ENCODE measurements at places on chromosomes 3 and 15.

DNA sequence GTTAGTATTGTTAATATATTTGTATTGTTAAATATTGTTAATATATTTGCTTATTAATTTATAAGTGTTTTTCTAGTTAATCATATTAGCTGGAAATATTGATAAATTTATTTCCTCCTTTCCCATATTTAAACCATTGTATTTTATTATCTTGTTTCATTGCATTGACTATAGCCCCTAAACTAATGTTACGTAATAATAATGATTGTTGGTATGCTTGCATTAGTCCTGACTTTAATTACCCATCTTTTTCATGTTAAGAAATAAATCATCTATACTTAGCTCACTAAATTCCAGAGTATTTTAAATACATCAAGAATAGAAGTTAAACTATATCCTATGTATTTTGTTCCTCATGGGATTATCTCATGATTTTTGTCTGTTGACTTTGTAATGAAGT, 368.2 kb downstream of the LSAMP start:
- no peak for DNase-seq

- no peak for DNase-seq
Observed at GRCh38 chr3:1135194-1135593, 42.4 kb downstream of the CNTN6 start.

DNA sequence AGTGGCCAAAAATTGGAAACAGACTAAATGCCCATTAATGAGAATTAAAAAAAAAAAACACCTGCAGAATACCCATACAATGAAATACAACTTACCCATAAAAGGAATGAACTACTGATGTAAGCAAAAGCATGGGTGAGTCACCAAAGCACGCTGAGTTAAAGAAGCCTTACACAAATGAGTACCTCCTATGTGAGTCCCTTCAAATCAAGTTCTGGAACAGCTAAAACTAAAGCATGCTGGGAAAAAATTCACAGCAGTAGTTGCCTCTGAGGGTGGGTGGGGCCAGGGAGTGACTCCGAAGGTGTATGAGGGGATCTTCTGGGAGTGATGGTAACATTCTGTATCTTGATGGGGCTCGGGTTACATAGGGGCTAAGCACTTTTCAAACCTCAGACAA, 11.4 kb downstream of the MYO5C start:
- DNase-seq, result no peak

- no peak for DNase-seq
Observed at GRCh38 chr15:68557469-68558317, 21.1 kb upstream of the CORO2B start.

DNA sequence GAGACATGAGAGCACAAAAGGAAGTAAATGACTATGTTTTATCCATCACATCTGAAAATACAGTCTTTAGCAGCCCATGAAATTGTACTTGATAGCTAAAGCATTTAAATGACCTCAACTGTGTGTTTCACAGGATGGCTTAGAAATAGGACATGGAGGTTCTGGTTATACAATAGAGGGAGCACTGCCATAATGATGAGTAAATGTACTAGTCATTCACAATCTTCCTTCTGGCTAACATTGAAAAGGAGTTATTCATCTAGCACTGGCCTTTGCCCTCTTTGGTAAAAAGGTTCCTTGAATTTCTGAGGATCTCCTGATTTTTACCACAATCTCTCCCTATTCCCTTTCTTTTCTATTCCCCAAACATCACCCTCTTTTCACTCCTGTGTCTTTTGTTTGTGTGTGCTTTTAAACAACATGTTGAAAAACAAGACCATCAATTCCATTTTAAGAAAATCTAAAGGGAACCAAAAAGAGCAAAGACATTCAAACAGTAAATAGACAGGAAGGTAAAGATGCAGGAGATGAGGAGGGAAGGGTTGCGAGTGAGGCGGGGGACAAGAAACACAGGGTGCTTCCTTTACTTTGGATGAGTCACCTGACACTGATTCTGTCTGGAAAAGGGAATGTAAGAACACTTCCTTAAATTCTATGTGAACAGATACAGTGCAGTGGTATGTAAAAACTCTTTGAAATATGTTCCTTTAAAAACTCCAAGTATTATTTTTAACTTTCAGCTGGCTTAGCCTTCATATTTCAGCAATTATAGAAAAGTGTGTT, 619.0 kb downstream of the MECOM start:
- DNase-seq, result no peak

GRCh38 chr3:127744875-127745274, 72.1 kb downstream of the ABTB1 start:
- DNase-seq, result no peak

DNA sequence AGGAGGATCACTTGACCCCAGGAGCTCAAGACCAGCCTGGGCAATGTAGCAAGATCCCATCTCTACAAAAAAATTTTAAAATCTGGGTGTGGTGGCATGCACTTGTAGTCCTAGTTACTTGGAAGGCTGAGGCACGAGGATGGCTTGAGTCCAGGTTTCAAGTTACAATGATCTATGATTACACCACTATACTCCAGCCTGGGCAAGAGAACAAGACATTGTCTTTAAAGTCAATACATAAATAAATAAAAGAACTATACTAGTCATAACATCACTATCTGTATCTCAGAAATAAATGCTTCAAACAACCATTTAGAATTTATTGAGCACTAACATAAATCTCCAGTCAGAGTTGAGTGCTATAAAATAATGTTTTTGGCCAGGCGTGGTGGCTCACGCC, 8.5 kb upstream of the PHLDB2 start:
- DNase-seq, result no peak

- DNase-seq, result no peak
Observed at GRCh38 chr3:16482194-16482769, 31.2 kb downstream of the RFTN1 start.

DNA sequence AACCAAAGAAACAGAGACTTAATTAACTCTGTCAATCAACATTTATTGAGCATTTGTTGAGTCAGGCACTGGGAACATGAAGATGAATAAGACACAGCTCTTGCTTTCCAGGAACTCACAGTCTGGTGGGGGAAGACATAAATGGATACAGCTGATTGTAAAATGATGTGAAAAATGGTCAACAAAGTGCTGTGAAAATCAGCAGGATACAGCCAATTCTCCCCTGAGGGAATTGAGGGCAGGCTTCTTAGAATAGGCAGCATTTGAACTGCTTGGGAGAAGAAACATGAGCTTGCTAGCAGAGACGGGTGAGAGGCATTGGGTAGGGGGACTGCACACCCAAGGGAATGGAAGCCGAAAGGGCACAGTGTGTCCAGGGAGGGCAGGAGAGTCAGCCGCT, 41.1 kb downstream of the MFSD1 start:
- DNase-seq, result no peak

GRCh38 chr15:76994001-76994400, 925 bp upstream of the PSTPIP1 start:
- DNase-seq, result no peak

DNA sequence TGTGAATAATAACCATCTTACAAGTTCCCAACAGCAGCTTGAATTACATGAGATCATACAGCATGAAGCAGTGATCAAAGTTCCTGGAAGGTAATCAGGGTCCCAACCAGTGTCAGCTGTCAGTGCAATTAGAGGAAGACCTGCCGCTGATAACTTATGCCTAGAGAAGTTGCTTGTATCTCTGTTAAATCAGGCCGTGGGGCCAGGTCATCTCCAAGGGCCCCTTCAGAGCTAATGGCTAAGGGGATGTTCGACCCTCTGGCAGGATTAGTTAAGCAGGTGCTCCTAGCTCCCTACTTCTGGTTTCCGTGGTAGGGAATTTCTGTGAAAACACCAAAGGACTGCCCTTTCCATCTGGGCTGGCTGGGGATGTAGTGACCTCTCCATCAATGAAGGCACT, 251.0 kb downstream of the FAM43A start:
- no peak for DNase-seq

All from stimulated activated CD4-positive, alpha-beta T cell treated with anti-CD3 and anti-CD28 coated beads, Interleukin-4, amount 100 ng/mL, for 48 hours (primary cell).